Fibroblast of skin of right biceps (primary cell): ENCODE measurements at places on chromosomes 2 and 18.

DNA sequence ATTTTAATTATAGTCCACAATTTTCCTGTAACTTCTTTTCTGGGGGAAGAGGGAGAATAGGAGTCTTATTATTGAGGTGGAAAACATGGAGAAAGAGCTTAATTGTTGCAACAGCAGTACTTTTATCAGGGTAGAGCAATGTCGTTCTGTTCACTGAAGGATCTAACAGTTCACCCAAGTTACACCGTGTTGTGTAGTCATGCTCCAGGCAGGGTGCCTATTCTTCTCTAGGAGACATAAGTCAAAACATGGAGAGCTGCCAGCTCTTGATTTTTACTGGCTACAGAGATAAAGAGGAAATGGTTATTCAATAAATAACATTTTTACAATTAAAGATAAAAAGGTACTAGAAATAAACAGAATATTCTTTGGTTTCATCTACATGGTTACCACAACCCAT, 594.3 kb upstream of the NETO1 start:
- peak; percentile 68 for DNase-seq

DNA sequence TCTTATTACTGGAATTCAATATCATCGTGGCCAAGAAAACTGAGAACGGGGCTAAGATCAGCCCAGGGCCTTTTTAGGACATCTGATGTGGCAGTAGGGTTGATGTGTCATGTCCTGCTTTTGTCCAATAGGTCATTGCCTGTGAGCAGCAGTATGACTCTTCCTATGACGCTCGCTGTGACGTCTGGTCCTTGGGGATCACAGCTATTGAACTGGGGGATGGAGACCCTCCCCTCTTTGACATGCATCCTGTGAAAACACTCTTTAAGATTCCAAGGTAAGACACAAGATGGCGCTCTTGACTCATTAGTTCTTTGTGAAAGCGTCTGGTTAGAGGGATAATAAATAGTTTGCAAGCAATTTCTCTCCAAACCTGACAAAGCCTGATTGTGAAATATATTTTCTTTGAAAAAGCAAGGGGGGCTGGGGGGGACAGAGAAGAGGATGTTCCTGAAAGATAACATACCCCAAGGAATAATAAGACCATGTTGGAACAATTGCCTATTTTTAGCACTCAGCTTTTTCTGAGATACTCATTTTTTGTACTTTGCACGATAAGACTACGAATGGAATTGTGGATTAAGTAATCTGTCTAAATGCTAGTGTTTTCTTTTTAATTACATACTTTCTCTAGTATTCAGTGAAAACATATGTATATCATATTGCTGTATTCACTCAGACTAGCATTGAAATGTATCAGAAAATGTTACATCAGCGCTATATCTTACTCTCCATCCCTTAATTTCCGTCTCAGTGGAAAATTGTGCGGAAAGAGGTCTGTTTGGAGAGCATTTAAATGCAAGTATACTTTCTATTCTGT, 58.1 kb downstream of the MYO3B start:
- DNase-seq: peak; percentile 67

DNA sequence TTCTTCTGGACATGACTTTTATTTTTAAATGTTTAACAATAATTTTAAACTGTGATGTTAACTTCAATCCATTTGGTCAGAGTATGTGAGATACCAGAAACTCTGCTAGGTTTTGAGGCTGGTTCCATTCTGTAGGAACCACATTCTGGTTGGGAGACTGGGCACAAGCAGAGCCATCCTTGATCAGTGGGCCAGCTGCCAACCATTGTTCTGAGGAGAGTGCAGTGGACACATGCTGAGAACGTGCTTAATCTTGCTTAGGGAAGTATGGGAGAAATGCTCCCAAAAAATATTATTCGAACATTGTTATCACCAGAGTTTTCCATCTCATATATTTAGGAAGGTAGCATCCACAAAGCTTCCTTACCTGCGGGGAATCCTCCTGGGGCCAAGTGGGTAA, 155.8 kb downstream of the RTN4 start:
- no peak for DNase-seq

DNA sequence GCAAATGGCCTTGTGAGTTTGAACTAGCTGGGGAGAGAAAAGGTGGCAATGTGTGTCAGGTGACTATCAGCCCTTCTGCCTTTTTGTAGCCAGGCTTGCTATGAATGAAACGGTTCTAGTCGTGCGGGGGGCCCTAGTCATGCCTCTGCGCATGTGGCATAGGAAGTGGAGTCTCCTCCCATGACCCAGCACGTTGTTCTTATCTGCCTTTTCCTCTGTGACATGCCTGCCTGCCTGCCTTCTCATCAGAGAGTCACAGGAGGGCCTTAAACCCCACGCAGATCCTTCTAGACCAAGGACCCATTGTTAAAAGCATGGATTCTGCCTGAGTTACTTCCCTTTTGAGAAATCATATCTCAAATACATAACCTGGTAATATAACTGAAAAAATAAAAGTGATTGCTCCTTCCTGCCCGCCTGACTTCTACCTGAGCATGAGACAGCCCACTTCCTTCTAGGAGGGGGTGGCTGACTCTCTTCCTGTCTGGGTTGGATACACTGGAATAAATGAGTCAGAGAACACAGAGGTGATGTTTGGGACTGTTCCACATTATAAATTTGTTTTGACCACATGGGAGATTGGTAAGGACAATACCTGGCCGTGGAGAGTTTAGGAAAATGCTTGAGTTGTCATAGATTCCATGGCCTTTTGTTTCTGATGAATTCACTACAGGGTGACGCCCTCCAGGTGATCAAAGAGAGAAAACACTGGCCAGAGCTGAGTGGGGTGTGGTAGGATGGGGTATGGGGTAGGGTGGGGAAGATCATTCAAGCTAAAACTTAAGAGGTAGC, 49.8 kb downstream of the FBLN7 start:
- no peak for DNase-seq

GRCh38 chr2:2913601-2914120, 464.0 kb downstream of the EIPR1 start:
- DNase-seq: no peak

DNA sequence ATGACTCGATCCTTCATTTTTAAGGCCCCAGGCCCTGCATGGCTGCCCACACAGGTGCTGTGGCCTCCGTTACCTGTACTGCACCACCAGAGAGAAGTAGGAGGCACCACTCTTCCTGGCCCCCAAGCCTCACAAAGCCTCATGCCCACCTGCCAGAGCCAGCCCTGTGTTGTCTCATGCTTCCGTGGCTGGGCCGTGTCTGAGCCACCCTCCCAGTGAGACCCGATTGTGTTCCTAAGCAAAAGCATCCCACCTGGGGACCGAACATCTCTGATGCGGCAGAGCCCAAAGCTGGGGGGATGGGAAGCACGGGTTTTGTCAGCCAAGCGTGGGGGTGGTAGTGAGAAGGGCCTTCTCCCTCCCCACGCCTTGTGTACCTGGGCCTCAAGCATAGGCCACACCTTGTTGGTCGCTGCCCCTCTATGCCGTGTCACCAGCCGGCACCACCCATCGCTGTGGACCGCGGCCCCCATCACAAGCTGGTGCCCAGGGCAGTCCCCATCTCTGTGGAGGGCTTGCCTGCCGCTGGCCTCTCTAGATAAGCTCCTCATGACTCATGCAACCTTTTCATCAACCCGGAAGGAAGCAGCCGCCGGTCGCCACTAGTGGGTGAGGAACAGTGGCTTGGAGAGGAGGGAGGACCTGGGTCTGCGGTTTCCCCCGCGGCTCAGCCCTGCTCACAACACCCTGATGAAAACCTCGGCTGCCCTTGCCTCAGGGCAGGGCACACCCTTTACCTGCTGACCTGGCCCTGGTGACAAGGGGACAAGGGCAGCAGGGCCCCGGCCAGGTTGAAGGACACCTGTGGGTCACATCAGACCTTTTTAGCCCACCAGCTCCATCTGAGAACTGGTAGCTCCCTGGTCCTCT, 2.7 kb upstream of the RNPEPL1 start:
- peak; percentile 64 for DNase-seq

GRCh38 chr18:63376538-63376937, 9.5 kb upstream of the KDSR start:
- DNase-seq: peak; percentile 21

DNA sequence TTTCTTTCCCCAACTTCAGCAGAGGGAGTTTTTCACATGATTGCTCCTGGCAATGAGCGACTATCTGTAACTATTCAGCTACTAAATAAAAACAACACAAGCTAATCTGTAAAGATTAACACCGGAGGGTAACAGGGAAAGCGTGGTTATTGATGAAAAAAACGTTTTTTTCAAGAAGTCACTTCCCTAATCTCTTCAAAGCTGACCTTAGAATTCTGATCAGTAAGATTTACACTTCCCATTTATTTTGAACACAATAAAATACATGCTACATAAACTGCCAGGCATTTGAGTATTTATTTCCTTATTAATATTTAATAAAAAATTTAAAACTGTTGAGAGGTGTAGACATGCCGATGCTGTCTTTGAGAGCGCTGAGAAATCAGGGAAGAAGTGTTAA, 207.4 kb upstream of the HDAC4 start:
- DNase-seq: no peak
